ENCODE measurements at places on chromosomes 16 and 17. TPM values are rescaled to one million over a fixed set of nuclear protein-coding genes. Genes with fewer than 3 reads are reported as not detected.

TP53TG3 gene
- not detected for polyA plus RNA-seq

- peaks cover 22% of the 10 kb centered on the region for H3K4me1 ChIP-seq
- H3K27me3 ChIP-seq, result no peaks in the 10 kb centered on the region
- H3K36me3 ChIP-seq, result no peaks in the 10 kb centered on the region
- no peak overlapping the region for H3K27ac ChIP-seq
- peak; percentile 40 for DNase-seq
- H3K4me3 ChIP-seq, result no peak overlapping the region
Observed at GRCh38 chr17:74521701-74522201, 9.5 kb downstream of the CD300LB start.

DNA sequence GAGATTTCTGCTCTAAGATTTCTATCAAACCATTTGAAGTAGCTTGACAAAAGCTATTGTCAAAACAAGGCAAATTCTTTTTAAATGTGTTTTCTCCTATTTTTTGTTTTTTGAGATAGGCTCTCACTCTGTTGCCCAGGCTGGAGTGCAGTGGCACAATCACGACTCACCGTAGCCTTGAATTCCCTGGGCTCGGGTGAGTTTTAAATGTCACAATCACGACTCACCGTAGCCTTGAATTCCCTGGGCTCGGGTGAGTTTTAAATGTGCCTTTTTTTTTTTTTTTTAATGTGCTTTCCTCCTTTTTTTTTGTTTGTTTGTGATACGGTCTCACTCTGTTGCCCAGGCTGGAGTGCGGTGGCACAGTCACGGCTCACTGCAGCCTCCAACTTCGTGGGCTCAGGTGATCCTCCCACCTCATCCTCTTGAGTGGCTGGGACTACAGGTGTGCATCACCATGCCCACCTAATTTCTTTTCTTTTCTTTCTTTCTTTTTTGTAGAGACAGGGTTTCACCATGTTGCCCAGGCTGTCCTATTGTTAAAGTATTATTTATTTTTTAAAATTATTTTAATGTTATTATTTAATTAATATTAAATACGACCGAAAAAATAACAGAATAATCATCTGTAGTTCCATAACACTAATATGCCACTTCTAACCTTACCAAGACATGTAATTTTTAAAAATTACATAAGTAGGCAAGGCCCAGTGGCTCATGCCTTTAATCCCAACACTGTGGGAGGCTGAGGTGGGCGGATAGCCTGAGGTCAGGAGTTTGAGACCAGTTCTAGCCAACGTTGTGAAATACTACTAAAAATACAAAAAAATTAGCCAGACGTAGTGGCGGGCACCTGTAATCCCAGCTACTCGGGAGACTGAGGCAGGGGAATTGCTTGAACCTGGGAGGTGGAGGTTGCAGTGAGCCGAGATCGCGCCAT lies 69.7 kb upstream of the FA2H start:
- H3K27ac ChIP-seq, result no peak overlapping the region
- no peak for DNase-seq
- no peaks in the 10 kb centered on the region for H3K36me3 ChIP-seq
- no peak overlapping the region for H3K4me3 ChIP-seq

- no peaks in the 10 kb centered on the region for H3K27me3 ChIP-seq
- DNase-seq, result no peak
Observed at GRCh38 chr16:79792664-79793351, 192.3 kb upstream of the MAF start.

RFNG gene
- 37.8 TPM for polyA plus RNA-seq

- no peaks in the 10 kb centered on the region for H3K36me3 ChIP-seq
- peaks cover 9% of the 10 kb centered on the region for H3K4me1 ChIP-seq
Observed at GRCh38 chr17:49882434-49882833, 34.6 kb upstream of the TAC4 start.

DNA sequence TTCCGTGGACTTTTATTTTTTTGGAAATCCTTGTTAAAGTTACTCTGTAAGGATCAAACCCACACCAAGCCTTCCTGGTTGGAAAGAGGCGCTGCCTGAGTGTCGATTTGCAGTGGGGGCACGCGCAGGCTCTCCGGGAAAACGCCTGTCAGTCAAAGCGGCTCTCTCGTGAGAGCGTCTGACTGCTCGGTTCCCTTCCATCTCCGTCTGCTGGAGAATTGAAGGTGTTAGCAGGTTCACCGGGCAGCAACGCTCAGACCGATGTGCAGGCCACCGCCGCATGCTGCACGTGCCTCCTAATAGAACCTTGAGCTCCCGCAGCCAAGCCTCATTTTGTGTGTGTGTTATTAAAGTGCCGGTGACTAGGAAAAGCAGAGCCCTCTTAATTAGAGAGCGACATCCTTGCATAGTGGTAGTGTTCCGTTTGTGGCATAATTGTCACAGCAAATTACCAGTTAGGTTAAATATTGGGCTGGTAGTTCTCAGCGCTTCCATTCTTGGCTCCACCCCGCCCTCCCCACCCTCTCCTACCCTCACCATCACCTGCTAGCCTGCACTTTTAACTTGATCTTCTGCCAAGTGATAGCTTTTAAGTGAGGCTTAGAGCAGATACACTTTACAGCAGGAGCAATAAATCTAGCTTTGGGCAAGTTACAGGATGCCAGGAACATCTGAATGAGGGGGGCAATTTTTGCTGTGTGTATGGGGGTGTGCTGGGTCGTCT lies 75.5 kb downstream of the RPA1 start:
- no peak overlapping the region for H3K4me3 ChIP-seq

DNA sequence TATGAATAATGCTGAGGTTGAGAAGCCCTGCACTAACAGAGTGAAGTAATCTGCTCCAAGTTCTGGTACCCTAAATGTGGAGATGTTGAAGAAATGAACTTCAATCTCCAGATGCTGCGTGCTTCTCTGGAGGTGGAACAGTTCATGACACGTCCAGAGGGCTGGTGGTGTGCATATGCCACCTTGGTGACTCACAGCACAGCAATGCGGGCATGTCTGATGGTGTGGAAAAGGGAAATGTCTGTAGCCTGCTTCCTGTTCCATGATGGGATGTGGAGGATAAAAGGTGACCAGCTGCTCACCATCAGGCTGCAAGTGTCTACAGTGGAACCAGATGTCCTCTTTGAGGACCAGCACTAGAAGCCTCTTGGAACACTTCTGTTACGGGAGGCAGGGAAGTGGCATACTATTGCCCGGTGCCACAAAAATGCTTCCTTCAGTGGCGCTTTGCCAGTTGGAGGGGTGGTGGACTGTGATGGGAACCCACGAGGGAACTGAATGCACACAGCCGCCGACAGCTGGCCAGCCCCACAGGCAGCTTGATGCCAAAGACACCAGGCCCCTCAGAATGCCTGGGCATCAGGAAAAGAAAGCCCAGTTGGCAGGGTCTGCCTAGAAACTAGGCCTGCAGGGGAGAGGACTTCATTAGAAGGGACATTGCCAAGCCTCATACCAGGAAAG lies 19.9 kb downstream of the SNX11 start:
- no peaks in the 10 kb centered on the region for H3K27me3 ChIP-seq
- H3K4me3 ChIP-seq, result no peak overlapping the region
- DNase-seq, result no peak

DNA sequence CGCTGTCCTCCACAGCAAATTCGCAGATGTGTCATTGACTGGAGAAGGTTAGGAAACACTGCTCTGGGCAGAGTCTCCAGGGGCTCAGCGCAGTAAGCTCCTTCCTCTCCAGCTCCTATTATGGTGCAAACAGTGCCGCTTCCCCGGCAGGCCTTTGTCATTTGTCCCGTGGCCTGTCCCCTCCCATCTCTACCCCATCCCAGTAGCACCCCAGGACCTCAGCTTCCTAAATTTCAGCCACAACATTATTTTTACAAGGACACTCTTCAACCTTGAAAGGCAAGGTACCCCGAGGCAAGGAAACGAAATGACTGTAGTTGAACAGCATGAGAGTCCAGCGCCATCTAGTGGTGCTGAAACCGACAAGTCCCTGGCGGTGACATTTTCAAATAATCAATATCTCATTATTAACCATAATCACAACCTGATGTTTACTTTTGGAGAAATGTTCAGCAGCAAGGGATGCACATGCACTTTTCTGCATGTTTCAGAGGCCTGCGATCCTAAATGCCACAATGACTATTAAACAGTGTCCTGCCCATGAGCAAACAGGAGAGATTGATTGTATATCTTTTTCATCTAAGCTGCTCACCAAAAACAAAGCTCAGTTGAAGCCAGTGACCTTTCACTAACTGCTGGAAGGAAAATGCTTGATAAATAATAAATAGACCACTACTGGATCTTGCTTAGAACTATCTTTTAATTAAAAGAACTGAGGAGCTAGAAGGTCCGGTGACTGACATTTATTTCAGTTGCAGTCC lies 16.5 kb downstream of the MRPS23 start:
- peak; percentile 81 for DNase-seq
- no peaks in the 10 kb centered on the region for H3K27me3 ChIP-seq
- no peak overlapping the region for H3K27ac ChIP-seq
- peaks cover 12% of the 10 kb centered on the region for H3K4me1 ChIP-seq
- H3K36me3 ChIP-seq, result no peaks in the 10 kb centered on the region

DNA sequence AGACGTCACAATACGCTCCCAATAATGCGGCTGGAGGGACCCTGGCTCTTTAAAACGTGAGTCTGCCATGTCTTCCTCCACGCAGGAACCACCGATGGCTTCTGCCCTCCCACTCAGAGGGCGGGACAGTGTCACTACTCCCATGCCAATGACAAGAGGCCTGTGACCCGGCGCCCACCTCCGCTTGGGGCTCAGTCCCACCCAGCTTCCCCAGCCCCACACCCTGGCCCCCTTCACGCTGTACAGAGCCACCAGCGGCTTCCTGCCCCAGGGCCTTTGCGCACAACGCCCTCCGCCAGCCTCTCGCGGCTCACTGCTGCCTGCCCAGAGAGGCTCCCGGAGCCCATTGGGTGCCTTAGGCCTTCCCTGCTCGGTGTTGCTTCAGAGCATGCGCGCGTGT lies 29.5 kb upstream of the ZNF469 start:
- DNase-seq, result no peak
- H3K4me3 ChIP-seq, result no peak overlapping the region
- H3K36me3 ChIP-seq, result no peaks in the 10 kb centered on the region
- peaks cover 3% of the 10 kb centered on the region for H3K4me1 ChIP-seq
- no peak overlapping the region for H3K27ac ChIP-seq

- no peak for DNase-seq
- no peaks in the 10 kb centered on the region for H3K36me3 ChIP-seq
- no peaks in the 10 kb centered on the region for H3K4me1 ChIP-seq
- H3K4me3 ChIP-seq, result no peak overlapping the region
Observed at GRCh38 chr16:72939247-72939646, 108.7 kb downstream of the ZFHX3 start.

- no peak overlapping the region for H3K27ac ChIP-seq
- H3K4me3 ChIP-seq, result no peak overlapping the region
- H3K4me1 ChIP-seq, result no peaks in the 10 kb centered on the region
Observed at GRCh38 chr17:57235124-57235523, 21.2 kb upstream of the MSI2 start.

DNA sequence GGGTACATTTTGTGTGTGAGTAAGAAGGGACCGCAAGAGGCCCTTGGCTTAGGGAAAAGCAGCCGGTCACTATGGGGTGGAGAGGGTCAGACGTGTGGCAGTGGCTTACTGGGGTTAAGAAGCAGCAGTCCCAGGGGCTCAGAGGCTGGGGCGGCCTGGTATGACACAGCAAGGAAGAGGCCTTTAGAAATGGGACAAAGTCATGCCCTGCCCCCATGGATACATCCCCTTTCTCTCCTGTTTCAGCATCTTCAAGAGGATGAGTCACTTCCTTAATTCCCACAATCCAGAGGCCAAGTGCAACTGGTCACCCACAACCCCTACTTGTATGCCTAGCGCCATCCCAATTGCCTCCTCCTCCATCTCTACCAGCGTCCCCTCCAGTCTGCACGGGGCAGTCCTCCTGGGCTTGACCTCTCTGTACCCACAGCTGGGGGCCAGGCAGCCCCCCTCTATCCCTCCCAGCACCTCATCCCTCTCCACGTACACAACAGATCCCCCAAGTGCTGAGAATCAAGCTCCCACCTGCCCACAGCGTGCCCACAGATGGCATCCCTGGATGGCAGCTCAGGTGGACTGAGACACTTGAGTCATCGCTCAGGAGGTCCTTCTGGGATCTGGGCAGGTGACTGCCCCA lies 6.9 kb upstream of the EFTUD2 start:
- peaks cover 4% of the 10 kb centered on the region for H3K4me1 ChIP-seq
- no peak overlapping the region for H3K27ac ChIP-seq
- peaks cover 10% of the 10 kb centered on the region for H3K27me3 ChIP-seq
- H3K36me3 ChIP-seq, result no peaks in the 10 kb centered on the region
- H3K4me3 ChIP-seq, result no peak overlapping the region

PDILT gene
- not detected for polyA plus RNA-seq

TBC1D3K gene
- not detected for polyA plus RNA-seq

- H3K4me3 ChIP-seq, result no peak overlapping the region
- no peak for DNase-seq
- H3K4me1 ChIP-seq, result peaks cover 26% of the 10 kb centered on the region
- H3K27me3 ChIP-seq, result no peaks in the 10 kb centered on the region
- H3K36me3 ChIP-seq, result peaks cover 13% of the 10 kb centered on the region
Observed at GRCh38 chr17:80831491-80831890, 160.2 kb upstream of the CHMP6 start.

MPV17L gene
- polyA plus RNA-seq, result not detected

DNA sequence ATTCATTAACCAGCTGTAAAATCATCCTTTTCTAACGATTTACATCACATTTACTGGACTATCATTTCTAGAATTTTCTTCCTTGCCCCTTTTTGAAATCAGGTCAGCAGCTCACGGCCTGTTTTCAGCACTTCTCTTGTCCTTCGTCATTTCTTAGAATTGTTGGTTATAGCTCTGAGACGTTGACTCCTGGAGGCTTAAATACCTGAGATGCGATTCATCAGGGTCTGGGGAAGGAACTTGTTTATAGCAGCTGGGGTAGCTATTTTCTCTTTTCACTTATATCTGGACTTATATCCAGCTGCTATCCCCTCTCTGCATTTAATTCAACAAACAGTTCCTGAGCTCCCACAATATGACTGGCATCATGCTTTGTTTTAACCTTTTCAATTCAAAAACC lies 338.7 kb upstream of the TNRC6C start:
- no peak overlapping the region for H3K27ac ChIP-seq
- no peak overlapping the region for H3K4me3 ChIP-seq
- no peaks in the 10 kb centered on the region for H3K36me3 ChIP-seq
- DNase-seq, result no peak
- H3K27me3 ChIP-seq, result no peaks in the 10 kb centered on the region

GRCh38 chr16:51638339-51639135 lies 487.5 kb upstream of the SALL1 start:
- no peak for DNase-seq
- no peaks in the 10 kb centered on the region for H3K27me3 ChIP-seq
- H3K4me3 ChIP-seq, result no peak overlapping the region
- no peaks in the 10 kb centered on the region for H3K4me1 ChIP-seq
- no peaks in the 10 kb centered on the region for H3K36me3 ChIP-seq
- no peak overlapping the region for H3K27ac ChIP-seq

IL34 gene
- not detected for polyA plus RNA-seq
